ENCODE measurements at places on chromosomes 12 and 14. TPM values are rescaled to one million over a fixed set of nuclear protein-coding genes. Genes with fewer than 3 reads are reported as not detected.
A peak's percentile ranks its signal among the peaks of the same experiment; 100 is the strongest.

The SALL2 gene
- total RNA-seq: 7.6 TPM

The FGF23 gene
- not detected for total RNA-seq

The FAM181A gene
- 1.1 TPM for total RNA-seq

The PLA2G1B gene
- 4.7 TPM for total RNA-seq

The CCDC59 gene
- 26.8 TPM for total RNA-seq

The GLIPR1L1 gene
- not detected for total RNA-seq

The CLEC4D gene
- total RNA-seq: 0.35 TPM

The TAS2R9 gene
- total RNA-seq: not detected

The SDSL gene
- total RNA-seq: 13.8 TPM

The SDR9C7 gene
- not detected for total RNA-seq

The SERPINA10 gene
- not detected for total RNA-seq

The C12orf50 gene
- 0.12 TPM for total RNA-seq

- no peak overlapping the region for H3K27ac ChIP-seq
- H3K36me3 ChIP-seq: no peaks in the 10 kb centered on the region
- H3K27me3 ChIP-seq: no peaks in the 10 kb centered on the region
- no peak overlapping the region for H3K4me3 ChIP-seq
Observed at GRCh38 chr14:23481979-23482822, 12.7 kb downstream of the NGDN start.

- H3K36me3 ChIP-seq: no peaks in the 10 kb centered on the region
- no peak overlapping the region for H3K4me3 ChIP-seq
- DNase-seq: no peak
- H3K27me3 ChIP-seq: no peaks in the 10 kb centered on the region
- no peak overlapping the region for H3K27ac ChIP-seq
- H3K4me1 ChIP-seq: no peaks in the 10 kb centered on the region
Observed at GRCh38 chr14:24802236-24802635, 168.2 kb upstream of the GZMB start.

- H3K27ac ChIP-seq: no peak overlapping the region
- H3K4me3 ChIP-seq: no peak overlapping the region
- no peaks in the 10 kb centered on the region for H3K4me1 ChIP-seq
Observed at GRCh38 chr14:48725051-48725734, 861.0 kb downstream of the RPS29 start.

- no peaks in the 10 kb centered on the region for H3K27me3 ChIP-seq
- no peak overlapping the region for H3K27ac ChIP-seq
- no peaks in the 10 kb centered on the region for H3K4me1 ChIP-seq
- no peak for DNase-seq
Observed at GRCh38 chr12:102753802-102754201, 163.2 kb downstream of the PAH start.

- no peaks in the 10 kb centered on the region for H3K27me3 ChIP-seq
- no peak for DNase-seq
- peak overlapping the region; percentile 100 for H3K27ac ChIP-seq
- peak overlapping the region; percentile 78 for H3K4me3 ChIP-seq
- H3K36me3 ChIP-seq: peaks cover 40% of the 10 kb centered on the region
Observed at GRCh38 chr14:68792678-68792978, 239 bp downstream of the ZFP36L1 start.

- no peaks in the 10 kb centered on the region for H3K4me1 ChIP-seq
- H3K27me3 ChIP-seq: no peaks in the 10 kb centered on the region
- DNase-seq: no peak
- no peak overlapping the region for H3K4me3 ChIP-seq
- H3K27ac ChIP-seq: no peak overlapping the region
- no peaks in the 10 kb centered on the region for H3K36me3 ChIP-seq
Observed at GRCh38 chr14:67343601-67344230, 15.9 kb downstream of the ATP6V1D start.

DNA sequence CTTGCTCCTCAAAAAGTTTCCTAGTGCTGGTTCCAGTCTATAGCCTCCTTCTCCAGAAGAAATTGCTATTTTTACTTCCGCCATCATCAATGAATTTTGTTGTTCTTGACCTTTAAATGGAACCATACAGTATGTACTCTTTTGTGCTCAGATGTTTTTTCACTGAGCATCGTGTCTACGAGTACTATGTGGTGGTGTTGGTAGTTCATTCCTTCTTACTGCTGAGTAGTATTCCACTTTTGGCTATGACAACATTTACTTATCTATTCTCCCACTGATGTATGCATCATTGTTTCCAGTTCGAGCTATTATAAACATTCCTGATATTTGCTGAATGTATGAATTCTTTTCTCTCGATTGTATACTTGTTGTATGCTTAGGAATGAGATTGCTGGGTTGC lies 28.6 kb downstream of the SLC2A14 start:
- no peaks in the 10 kb centered on the region for H3K27me3 ChIP-seq
- no peaks in the 10 kb centered on the region for H3K4me1 ChIP-seq
- H3K27ac ChIP-seq: no peak overlapping the region
- H3K4me3 ChIP-seq: no peak overlapping the region

GRCh38 chr12:102682366-102683289 lies 202.3 kb upstream of the IGF1 start:
- H3K36me3 ChIP-seq: no peaks in the 10 kb centered on the region
- no peaks in the 10 kb centered on the region for H3K4me1 ChIP-seq
- H3K4me3 ChIP-seq: no peak overlapping the region
- no peaks in the 10 kb centered on the region for H3K27me3 ChIP-seq
- DNase-seq: no peak
- no peak overlapping the region for H3K27ac ChIP-seq

DNA sequence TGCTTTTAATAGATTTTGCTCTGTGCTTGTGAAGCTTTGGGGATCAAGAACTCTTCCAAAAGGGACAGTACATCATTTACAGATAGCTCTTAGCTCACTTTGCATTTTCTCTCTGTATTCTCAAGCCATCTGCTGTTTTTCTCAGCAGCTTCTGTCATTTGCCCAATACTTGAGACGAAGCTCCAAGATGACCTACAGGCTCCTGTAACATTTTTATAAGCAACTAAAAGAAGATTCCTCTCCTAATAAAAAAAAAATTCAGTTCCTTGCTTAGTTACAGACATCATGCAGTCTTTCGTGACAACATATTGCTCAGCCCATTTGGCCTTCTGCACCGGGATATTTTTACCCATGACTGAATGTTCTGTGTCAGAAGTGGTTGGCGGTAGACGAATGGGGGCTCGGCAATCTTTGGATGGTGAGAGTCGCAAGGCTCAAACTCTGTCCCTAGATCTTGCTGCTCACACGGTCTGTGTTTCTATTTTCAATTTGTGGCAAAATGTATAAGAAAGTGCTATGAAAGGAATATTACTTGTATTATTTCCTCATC lies 215.6 kb downstream of the FSCB start:
- no peak overlapping the region for H3K4me3 ChIP-seq
- no peaks in the 10 kb centered on the region for H3K4me1 ChIP-seq

DNA sequence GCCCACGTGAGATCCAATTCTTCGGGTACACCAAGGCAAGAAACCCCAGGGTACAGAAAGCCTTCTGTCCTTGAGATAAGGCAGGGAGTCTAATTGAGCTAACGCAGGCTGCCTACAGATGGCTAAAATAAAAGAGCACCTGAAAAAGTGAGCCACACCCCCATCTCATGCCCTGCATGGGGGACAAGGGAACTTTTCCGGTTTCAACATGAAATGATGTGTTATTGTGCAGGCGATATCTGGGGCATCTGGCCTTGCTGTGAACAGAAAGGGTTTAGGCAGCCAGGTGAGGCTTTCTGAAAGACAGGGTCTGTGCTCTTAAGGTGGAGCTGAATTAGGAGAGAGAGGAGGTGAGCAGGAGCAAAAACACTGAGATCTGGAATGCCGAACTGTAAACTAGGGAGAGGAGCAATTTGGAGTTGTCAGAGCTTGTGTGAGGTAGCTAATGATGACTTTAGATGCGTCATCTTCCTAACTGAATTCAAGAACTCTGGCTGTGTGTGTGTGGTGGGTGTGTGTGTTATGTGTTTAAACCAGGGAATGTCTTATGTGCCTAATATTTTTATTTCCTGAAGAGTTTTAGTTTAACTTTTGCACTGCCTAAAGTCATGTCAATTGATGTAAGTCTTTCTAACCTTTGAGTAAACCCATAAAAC lies 20.1 kb upstream of the LDHB start:
- H3K36me3 ChIP-seq: no peaks in the 10 kb centered on the region
- H3K4me1 ChIP-seq: no peaks in the 10 kb centered on the region
- no peak overlapping the region for H3K4me3 ChIP-seq
- DNase-seq: no peak

- peaks cover 10% of the 10 kb centered on the region for H3K4me1 ChIP-seq
- H3K36me3 ChIP-seq: no peaks in the 10 kb centered on the region
- no peak overlapping the region for H3K27ac ChIP-seq
- no peaks in the 10 kb centered on the region for H3K27me3 ChIP-seq
- H3K4me3 ChIP-seq: no peak overlapping the region
Observed at GRCh38 chr12:42448841-42449240, 122.9 kb downstream of the PPHLN1 start.

- no peak for DNase-seq
- no peaks in the 10 kb centered on the region for H3K27me3 ChIP-seq
- H3K36me3 ChIP-seq: no peaks in the 10 kb centered on the region
- peak overlapping the region; percentile 58 for H3K4me3 ChIP-seq
Observed at GRCh38 chr14:73026243-73026844, 562 bp downstream of the ZFYVE1 start.

DNA sequence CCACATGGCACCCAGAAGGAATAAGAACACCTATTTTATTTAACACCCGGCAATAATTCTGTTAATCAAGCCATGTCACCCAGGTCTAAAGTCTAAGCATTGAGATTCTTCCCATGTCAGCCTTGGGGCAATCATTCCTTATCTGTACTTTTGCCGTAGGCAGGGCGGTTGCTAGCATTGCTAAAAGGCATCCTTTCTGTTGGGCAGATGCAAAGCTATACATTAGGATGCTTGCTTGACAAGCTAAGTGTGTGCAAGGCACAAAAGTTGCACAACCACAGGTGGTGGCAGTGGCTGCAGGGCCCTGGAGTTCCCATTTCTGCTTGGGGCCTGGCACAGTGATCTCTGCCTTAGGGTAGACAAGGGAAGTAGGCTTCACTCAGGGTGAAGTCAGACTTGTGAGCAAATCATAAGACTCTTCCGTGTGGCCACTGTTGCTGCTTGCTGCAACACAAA lies 12.5 kb upstream of the GALNT6 start:
- H3K4me1 ChIP-seq: no peaks in the 10 kb centered on the region
- H3K36me3 ChIP-seq: no peaks in the 10 kb centered on the region
- peaks cover 4% of the 10 kb centered on the region for H3K27me3 ChIP-seq
- peak; percentile 79 for DNase-seq
- no peak overlapping the region for H3K4me3 ChIP-seq
- H3K27ac ChIP-seq: no peak overlapping the region

GRCh38 chr14:68783408-68784225 lies 9.2 kb downstream of the ZFP36L1 start:
- H3K27me3 ChIP-seq: no peaks in the 10 kb centered on the region
- no peak for DNase-seq
- peaks cover 47% of the 10 kb centered on the region for H3K4me1 ChIP-seq
- H3K27ac ChIP-seq: peak overlapping the region; percentile 79

GRCh38 chr12:2933586-2933985 lies 25.6 kb upstream of the TEAD4 start:
- H3K27me3 ChIP-seq: no peaks in the 10 kb centered on the region
- no peak overlapping the region for H3K4me3 ChIP-seq
- no peak for DNase-seq
- no peaks in the 10 kb centered on the region for H3K4me1 ChIP-seq
- H3K27ac ChIP-seq: no peak overlapping the region

Measured in left lung (tissue), 14 donors.